GM12865 (cell line): ENCODE measurements at places on chromosomes 6 and 20.

GRCh38 chr6:30035784-30036183 is 25.3 kb upstream of the POLR1H start:
- no peak for DNase-seq

GRCh38 chr6:27889628-27890444 is 22.4 kb downstream of the OR2B2 start:
- peak; percentile 80 for DNase-seq

- no peak for DNase-seq
These were observed 44.3 kb upstream of the SLC4A11 start for GRCh38 chr20:3283222-3283820.

DNA sequence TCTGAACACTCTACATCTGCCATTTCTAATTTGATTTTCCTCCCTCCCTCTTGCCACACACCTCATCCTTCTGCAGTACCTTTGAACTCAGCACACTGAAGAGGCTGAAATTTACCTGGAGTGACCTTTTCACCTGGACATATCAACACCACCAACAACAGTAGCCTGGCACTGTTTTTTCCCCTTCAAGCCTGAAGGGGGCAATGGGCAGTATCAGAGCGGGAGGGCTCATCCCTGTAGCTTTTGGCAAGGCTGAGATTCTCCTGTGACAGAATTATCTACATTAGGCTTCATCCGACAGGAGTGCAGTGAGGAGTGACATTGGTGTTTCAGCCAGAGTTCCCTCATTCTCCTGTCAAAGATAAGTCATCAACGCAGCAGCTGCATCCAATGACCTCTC is 312.8 kb upstream of the SPTLC3 start:
- no peak for DNase-seq

GRCh38 chr6:17622144-17622543 is 22.0 kb downstream of the FAM8A1 start:
- no peak for DNase-seq

DNA sequence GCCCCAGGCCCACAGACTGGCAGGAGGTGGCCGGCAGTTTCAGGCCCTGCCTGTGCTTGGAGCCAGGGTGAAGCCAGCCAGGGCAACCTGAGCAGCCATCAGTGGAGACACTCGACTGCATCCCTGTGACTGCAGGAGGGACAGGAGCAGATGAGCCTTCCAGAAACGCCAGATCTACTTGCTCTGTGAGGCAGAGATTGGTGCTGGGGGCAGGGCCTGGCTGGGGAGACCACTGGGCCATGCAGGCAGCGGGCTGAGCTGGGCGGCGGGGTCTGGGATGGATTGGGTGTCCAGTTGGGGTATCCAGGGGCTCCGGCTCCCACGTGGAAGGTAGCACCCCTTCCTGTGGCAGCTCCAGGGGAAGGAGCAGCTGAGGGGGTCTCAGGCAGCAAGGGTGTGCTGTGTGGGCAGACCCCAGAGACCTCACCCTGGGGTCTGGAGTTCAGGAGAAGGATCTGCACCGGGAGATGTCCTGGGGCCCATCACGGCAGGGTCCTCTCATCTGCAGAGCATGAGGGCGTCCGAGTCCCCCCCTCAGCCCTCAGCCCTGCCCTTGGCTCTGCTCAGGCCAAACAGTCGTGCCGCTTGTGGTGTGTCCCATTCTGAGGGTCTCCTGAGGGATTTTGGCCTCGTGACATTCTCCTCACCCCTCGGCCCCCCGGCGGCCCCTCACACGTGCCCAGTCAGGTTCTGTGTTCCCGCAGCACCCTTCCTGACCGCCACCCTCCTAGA is 334.9 kb downstream of the TAF4 start:
- no peak for DNase-seq

DNA sequence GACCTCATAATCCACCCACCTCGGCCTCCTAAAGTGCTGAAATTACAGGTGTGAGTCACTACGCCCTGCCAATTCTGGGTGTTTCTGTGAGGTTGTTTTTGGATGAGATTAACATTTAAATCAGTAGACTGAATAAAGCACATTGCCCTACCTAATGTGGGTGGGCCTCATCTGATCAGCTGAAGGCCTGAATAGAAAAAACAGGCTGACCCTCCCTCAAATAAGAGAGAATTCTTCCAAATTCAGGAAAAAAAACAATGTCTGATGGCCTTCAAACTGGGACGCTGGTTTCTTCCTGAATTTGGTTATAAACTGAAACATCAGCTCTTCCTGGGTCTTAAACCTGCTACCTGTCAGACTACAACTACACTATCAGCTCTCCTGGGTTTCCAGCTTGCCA is 51.0 kb downstream of the POU3F2 start:
- DNase-seq: no peak

GRCh38 chr6:166490671-166491500 is 95.6 kb downstream of the RAMACL start:
- DNase-seq: no peak

GRCh38 chr6:157228426-157229131 is 94.7 kb downstream of the TMEM242 start:
- DNase-seq: no peak

- DNase-seq: no peak
These were observed 154.9 kb downstream of the ZFAND3 start for GRCh38 chr6:37974381-37974780.

DNA sequence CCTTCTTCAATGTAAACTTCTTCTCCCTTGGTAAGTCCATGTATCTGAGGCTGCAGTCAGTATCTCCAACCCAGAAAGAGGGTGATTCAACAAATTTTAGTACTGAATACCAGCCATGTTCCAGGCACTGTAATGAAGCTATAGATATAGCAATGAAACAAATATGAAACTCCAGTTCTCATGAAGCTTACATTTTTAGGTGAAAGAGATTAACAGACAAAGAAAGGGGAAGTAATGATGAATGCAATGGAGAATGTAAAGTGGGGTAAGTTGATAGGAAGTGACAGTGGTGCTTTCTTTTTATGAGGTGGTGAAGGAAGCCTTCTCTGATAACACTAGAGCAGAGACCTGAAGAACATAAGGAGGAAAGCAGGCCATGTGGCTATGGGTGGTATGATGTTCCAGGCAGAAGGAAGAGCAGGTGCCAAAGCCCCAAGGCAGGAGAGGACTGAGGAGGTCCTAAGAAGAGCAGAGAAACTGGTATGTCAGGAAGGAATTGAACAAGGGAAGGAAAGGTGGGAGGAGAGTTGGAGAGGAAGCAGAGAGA is 143.6 kb downstream of the TFAP2B start:
- DNase-seq: no peak

DNA sequence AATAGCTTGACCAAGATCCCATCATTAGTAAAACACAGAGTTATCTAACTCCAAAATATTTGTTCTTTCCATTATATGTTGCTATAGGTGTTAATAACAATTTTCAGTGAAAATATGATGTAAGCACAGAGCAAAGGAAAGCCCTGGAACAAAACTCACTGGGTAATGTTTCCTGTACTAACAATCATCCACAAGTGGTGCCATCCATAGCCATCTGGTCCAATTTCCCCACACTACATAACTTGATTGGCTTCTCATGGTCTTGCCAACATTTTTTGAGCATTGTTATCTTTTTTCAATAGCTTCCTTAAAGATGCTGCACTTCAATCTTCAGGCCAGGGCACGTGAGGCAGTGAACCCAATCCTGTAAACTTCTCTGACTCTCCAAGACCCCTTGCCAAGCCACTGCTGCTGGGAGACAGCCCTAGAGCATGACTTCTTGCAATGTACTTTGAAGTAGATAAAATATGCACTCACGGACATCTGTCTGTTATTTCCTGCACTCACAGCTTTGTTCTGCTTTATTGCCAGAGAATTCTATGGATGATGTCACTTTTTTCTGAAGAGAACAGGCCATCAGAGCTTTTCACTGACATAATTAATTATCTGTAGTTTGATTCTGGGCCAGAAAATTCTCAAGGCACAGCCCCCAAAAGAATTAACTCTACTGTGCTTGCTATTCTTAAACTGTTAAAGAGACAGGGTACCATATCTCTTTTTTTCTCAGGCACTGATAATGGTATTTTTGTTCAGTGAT is 97.5 kb upstream of the TMEM30A start:
- DNase-seq: no peak

- DNase-seq: peak; percentile 54
These were observed 131.7 kb upstream of the MLIP start for GRCh38 chr6:53979468-53980067.

DNA sequence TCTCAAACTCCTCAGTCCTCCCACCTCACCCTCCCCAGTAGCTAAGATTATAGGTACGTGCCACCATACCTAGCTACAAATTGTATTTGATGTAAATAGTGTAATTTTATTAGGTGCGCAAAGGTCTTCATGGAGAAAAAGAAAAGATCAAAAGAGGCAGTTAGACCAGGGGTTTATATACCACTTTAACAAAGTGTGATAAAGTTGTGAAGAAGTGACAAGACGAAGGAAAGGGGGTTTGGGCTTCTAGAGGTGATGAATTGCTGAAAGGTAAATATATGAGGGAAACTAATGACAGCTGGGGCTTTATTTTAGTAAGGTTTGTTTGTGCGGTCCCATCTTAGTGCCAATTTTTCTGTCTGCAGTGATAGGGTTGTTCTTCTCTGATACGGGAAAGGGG is 105.3 kb downstream of the CD24 start:
- no peak for DNase-seq

GRCh38 chr6:166834049-166834448 is 122.3 kb downstream of the RNASET2 start:
- DNase-seq: peak; percentile 53

DNA sequence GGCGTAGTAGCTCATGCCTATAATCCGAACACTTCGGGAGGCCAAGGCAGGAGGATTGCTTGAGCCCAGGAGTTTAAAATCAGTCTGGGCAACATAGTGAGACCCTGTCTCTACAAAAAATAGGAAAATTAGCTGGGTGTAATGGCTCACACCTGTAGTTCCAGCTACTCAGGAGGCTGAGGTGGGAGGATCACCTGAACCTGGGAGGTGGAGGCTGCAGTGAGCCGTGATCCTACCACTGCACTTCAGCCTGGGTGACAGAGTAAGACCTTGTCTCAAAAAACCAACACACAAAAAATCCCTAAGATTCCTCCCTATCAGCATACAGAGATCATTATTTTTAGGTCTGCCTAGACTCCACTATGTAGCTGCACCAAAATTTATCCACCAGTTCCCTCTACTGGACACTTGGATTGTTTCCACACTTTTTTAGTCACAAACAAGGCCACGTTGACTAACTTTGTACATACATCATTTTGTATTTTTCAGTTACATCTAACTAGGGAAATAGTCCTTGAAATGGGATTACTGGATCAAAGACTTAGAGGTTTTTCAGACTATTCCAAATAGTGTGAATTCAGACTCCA is 3.6 kb upstream of the PHF1 start:
- no peak for DNase-seq

GRCh38 chr6:100220543-100220942 is 226.5 kb upstream of the MCHR2 start:
- no peak for DNase-seq

DNA sequence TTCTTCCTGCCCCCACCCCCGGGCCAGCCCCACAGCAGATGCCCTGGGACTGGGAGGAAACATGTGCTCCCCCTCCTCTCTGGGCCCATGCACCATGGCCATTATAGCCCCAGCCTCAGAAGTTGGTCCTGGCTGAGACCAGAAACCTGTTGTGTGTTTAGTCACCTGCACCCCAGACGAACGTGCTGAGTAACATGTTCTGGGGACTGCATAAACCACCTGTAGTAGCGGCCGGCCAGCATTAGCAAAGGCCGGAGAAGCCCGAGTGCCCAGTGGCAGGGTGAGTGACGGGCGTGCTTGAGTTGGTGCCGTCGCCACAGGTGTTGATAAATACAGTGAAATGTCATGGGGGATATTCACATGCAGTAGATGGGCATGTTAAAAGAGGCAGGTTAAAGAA is 73.9 kb downstream of the TCP11 start:
- DNase-seq: no peak

GRCh38 chr6:46990031-46990644 is 52.0 kb downstream of the ADGRF1 start:
- no peak for DNase-seq

DNA sequence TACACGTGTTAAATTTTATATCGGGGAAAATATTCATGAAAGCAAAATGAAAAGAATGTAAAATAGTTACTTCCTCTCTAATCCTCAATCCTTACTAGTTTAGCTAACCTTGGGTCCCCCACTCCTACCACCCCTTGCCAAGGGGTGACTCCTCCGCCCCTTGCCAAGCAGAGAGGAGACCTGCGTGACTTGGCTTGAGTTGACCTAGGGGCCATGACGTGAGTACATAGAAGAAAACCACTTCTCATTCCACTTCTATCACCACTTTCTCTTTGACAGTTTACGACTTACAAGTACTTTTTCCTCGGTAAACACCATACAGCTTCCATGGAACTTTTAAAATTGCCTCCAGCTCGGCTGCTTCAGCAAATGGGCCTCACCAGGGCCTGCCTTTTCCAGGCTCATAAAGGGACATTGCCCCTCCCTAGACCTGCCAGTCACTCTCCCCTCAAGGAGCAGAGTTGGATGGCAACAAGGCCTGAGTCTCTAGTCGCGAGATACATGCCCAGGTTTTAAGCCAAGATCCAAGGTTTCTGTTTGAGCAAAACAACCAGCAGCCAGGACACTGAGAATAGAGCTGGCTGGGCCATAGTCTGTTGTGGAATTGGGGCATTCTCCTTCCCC is 29.9 kb downstream of the SDCBP2 start:
- no peak for DNase-seq

GRCh38 chr20:13017883-13018535 is 9.2 kb downstream of the SPTLC3 start:
- DNase-seq: no peak

DNA sequence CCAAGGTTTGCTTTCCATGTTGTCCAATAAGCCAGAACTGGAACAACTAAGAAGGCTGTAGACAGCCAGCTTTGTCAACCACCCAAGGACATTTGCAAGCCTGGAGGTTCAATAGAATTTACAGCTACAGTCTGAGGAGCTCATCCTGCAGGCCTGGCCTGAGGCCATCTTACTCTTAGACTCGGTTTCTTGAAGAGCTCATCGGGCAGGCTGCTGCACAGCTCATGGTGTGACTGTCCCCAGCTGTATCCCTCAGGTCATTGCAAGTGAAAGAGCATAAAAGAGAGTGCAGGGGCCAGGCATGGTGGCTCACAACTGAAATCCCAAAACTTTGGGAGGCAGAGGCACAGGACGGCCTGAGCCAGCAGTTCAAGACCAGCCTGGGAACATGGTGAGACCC is 96.9 kb upstream of the FOXQ1 start:
- DNase-seq: no peak

DNA sequence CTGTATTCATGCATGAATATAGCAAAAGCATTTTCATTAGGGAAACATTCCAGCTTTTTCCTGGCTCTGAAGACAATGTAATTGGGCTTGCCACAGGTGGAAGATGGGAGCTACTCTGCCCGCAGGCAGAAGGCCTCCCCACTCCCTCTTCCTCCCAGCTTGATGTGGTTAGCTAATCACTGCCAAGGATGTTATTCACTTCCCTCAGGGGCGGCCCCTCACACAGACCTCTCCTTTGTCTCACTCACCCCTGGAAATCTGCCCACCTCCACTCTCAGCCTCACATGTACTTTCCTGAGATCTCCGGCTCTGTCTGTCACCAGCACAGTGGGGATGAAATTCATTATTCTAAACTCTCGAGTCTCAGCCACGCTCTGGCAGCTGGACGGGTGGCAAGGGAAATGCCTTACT is 100.7 kb downstream of the ANKRD60 start:
- no peak for DNase-seq

- no peak for DNase-seq
These were observed 28.9 kb downstream of the SRSF3 start for GRCh38 chr6:36622901-36623546.

GRCh38 chr6:118825661-118826060 is 68.3 kb upstream of the ASF1A start:
- DNase-seq: no peak
